ENCODE measurements at places on chromosomes 1 and 21. TPM values are rescaled to one million over a fixed set of nuclear protein-coding genes. Genes with fewer than 3 reads are reported as not detected.

The FTCD gene
- 0.05 TPM for polyA plus RNA-seq

The GPR25 gene
- polyA plus RNA-seq: not detected

The C4BPB gene
- not detected for polyA plus RNA-seq

The S100B gene
- not detected for polyA plus RNA-seq

The MANEAL gene
- polyA plus RNA-seq: 2.5 TPM

DNA sequence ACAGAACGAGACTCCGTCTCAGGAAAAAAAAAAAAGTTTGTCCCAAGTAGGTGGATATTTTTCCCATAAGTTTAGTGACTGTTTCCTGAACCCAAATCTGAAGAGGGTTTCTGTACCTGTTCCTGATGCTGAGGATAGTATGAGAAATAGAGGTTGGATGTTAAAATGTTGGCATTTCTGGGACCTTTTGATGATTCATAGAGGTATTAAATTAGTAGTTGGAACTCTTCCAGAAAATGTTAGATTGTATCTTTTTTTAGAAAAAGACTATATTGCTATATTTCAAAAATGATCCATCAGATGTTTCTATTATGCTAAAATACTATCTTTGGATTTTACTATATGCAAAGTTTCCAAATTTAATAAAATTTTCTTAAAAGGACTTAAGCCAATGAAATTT, 2.9 kb upstream of the CENPL start:
- DNase-seq: no peak

DNA sequence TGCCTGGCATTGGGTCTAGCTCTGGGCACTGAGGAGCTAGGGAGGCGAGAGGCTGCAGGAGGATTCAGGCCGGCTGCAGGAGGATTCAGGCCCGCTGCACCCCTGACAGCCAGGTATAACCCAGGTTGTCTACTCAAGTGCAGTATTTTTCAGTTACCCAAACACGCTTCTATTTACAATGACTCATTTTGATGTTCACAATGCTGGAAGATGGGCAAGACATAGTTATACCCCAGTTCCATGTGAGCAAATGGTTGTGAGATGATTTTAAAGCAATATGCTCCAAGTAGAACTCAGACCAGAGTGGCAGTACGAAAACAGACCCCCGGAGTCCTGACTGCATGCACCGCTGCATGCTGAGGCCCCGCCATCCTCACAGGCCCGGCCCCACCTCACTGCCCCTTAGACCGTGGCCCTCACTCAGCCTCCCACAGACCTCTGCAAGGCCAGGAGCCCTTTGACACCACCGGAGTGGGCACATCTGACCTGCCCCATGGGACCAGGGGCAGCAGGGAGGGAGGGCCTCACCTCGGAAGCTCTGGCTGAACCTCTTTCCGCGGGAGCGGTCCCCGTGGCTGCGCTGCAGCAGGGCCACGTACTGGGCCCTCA, 553 bp downstream of the LEFTY1 start:
- DNase-seq: no peak

- DNase-seq: no peak
Measured at GRCh38 chr1:27527223-27527889, 37.4 kb upstream of the WASF2 start.

DNA sequence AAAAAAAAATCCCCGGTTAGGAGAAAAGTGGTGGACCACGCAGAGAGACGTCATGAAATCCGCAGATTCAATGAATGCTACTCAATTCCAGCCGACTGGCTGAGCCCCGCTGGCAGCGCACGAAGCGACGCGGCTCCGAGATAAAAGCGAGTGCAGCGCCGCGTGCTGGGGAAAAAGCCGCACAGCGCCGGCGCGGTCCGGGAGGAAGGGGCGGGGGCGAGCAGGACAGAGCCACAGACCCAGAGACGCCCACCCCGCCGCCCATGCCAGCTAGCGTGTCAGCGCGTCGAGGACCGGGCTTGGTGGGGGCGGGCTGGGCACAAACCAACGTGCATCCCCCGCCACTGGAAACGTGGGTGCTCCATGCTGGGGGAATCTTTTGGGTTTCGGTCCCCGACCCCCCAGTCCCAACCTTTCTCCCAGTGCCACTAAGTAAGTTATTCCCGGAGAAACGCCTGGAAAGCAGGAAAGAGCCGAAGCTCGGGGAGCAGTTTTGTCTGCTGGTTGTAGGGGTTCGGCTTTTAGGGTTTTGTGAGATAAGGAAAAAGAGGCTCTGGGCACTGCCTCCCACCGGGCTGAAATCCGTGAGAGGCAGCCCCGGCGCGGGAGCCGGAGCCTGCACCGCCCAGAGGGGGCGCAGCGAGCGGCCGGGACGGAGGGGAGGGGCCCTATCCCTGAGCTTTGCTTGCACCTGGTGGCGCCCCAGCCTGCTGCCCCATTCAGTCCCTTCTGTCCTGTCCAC, at the start of gene KCNJ6:
KCNJ6 (minus strand) TSS at position 148 of the 742 bp plus-strand sequence. CDS start 75,775 bp downstream, outside the sequence.
- DNase-seq: no peak
